HT-29 (cell line): ENCODE measurements at places on chromosomes 4 and X. TPM values are rescaled to one million over a fixed set of nuclear protein-coding genes. Genes with fewer than 3 reads are reported as not detected.

- DNase-seq, result no peak
Measured at GRCh38 chr4:140955641-140956040, 177.6 kb downstream of the RNF150 start.

- no peak for DNase-seq
Measured at GRCh38 chr4:874056-874455, 48.1 kb upstream of the CPLX1 start.

- no peak for DNase-seq
Measured at GRCh38 chrX:68185161-68185560, 248.1 kb downstream of the OPHN1 start.

- DNase-seq, result no peak
Measured at GRCh38 chr4:146049802-146050201, 111.2 kb upstream of the ZNF827 start.

DNA sequence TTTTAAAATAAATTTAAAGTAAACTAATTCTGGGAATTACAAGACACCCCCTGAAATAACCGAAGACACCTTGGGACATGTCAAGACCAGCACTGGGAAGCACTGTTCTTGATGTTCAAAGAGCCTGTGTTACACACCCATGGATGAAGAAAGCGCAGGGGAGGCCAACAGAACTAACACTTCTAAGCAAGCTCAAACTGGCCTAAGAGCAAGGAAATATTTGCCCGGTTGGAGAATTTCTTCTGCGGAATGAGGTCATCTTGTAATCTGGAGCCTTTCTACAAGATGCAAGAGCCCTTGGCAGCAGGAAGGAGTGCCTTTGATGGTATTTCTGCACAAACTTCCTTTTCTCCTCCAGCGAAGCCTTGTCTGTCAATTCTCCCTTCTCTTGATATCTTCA, 9.3 kb upstream of the EFHC2 start:
- no peak for DNase-seq

GRCh38 chr4:174358829-174359228, 75.1 kb downstream of the CEP44 start:
- DNase-seq, result no peak

GRCh38 chr4:53582194-53582593, 9.1 kb downstream of the LNX1 start:
- DNase-seq, result peak; percentile 17

GRCh38 chr4:186536285-186536684, 19.1 kb downstream of the MTNR1A start:
- DNase-seq, result peak; percentile 22

CT45A10 gene
- not detected in 2 replicates for total RNA-seq

SPARCL1 gene
- total RNA-seq, result not detected in 2 replicates

FBXO8 gene
- total RNA-seq, result 5.8 and 6.0 TPM in 2 replicates

NWD2 gene
- total RNA-seq, result 0.33 and 0.39 TPM in 2 replicates

TCEAL3 gene
- total RNA-seq, result 0.31 and 0.71 TPM in 2 replicates
